CD4-positive, alpha-beta T cell (primary cell): ENCODE measurements at places on chromosomes 1 and 21. TPM values are rescaled to one million over a fixed set of nuclear protein-coding genes. Genes with fewer than 3 reads are reported as not detected.

- DNase-seq: no peak
Observed at GRCh38 chr1:14994841-14995437, 158.6 kb upstream of the TMEM51 start.

Gene PRELP
- not detected for total RNA-seq

DNA sequence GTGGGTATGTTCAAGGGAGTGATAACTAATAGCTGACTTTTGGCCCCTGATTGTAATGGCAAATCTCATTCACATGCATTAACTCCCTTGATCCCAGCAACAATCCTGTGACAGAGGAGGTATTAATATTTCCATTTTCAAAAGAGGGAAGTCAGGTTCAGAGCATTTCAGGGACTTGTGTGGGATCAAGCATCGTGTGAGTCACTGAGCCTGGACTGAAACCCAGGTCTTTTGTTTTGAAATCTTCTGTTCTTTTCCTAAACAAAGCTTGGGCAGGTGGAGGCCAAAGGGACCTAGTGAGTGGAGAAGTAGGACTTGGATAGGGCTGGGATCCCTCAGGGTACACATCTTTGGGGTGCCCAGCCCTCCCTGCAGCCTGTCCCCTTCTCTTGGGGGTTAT lies 37.9 kb downstream of the ETNK2 start:
- no peak for DNase-seq

- DNase-seq: no peak
Observed at GRCh38 chr1:241645199-241645598, 5.0 kb upstream of the CHML start.

DNA sequence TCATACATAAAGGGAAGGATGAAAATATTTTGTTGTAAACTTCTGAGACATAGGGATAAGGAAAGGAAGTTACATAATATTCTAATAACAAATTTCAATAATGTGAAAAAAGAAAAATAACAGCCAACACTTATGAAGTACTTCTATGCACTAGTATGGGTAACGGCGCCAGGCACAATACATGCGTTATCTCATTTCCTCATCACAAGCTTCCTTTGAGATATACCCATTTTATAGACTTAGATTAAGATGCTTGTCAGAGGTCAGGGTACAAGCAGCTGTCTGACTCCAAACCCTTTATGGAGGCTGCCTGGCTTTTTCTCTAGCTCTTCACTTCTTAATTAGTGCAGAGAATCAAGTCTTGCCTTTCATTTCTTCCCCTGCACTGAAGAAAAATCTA lies 41.3 kb downstream of the TCP10L start:
- DNase-seq: no peak

DNA sequence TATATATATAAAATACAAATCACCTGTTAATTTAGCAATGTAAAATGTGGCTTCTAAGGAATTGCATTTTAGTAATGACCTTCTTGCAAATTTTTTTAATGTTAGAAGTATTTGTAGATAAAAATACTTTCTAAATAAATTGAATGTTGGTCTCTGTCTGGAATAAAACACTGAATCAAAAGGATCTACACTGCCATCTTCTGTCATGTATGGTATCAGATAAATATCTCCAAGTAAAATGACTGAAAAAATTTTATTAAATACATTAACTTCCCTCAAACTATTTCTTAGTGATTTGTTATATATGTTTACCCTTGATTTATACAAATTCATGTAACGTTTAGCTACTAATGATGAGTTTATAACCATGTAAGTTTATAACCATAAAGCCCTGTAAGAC lies 2029.3 kb downstream of the MRPL39 start:
- no peak for DNase-seq

GRCh38 chr21:24275616-24276015 lies 1331.7 kb downstream of the MRPL39 start:
- DNase-seq: no peak

GRCh38 chr1:16433030-16433429 lies 4.2 kb downstream of the SPATA21 start:
- no peak for DNase-seq

DNA sequence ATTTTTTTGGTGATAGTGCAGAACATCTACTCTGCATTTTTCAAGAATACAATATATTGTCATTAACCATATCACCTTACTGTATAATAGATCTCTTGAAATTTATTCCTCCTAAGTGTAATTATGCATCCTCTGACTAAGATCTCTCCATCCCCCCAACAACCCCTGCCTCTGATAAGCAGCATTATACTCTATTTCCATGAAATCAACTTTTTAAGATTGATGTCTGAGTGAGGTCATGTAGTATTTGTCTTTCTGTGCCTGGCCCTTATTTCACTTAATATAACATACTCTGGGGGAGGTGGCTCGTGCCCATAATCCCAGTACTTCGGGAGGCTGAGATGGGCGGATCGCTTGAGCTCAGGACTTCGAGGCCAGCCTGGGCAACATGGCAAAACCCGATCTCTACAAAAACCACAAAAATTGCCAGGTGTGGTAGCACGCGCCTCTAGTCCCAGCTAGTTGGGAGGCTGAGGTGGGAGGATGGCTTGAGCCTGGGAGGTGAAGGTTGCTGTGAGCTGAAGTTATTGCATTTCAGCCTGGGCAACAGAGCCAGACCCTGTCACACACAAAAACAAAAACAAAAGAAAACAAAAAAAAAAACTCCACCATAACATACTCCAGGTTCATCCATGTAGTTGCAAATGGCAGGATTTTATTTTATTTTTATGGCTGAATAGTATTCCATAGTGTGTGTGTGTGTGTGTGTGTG lies 5.7 kb downstream of the ACOT11 start:
- DNase-seq: no peak

DNA sequence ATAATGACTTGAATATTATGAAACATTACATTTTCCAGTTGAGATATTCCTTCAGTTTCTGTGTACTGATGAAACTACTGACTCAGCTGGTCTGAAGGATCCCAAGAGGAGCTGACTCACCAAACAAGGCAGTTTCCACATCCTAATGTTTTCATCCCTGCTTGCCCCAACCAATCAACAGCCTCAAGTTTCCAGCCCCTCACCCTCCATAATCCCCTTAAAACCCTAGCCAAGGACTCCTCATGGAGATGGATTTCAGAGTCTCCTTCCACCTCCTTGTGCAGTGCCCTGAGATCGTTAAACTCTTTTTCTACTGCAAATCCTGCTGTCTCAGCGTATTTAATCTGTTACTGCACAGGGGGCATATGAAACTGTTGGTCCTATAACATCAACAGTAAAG lies 83.1 kb upstream of the HAO2 start:
- DNase-seq: no peak

DNA sequence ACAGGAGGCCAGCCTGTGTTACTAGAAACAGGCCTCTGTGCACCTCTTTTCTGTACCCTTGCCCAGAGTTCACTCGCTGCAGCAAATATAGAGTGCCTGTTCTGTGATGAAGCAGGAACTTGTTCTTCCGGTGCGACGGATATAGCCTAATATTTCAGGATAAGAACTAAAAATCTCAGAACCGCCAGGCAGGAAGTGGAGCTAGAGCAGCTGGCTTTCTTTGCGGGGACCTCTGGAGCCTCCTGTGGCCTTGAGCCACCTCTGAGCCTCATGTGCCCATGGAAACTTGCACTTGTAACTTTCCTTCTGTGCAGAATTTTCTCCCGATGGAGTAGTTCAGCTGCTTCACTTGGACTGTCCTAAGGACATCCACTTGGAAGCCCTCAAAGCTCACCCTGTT lies 44.5 kb upstream of the VAMP3 start:
- DNase-seq: no peak

Gene TPR
- total RNA-seq: 82.3 TPM

DNA sequence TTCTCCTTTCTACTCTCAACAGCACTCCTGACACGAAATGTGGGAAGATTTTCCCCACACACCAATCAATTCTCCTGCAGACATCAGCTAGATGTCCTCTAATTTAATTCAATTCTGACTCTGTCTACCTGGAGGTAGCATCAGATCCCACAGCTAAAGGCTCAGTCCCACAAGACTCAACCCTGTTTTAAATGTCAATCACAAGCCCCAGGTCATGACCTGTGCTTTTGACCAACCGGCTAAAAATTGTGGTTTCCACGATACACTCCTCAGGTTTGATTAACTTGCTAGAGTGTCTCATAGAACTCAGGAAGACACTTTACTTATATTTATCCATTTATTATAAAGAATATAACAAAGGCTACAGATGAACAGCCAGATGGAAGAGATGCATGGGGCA lies 27.4 kb downstream of the IL23R start:
- no peak for DNase-seq

DNA sequence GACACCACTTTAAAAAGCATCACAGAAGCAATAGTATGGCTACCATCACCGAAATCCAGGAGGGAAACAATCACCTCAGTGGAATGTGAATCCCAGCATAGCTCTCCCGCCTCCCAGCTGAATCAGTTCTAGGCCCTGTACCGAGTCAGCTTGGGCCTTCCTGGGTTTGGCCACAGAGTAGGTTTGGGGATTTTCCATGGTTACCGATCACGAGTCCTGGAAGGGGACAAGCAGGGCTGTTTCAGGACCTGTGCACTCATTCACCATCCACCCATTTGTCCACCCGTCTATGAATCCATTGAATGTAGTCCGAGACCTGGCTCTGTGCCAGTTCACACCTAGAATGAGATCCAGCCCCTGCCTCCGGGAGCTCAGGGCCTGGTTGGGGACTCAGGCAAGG lies 94.2 kb downstream of the ARHGEF10L start:
- no peak for DNase-seq

DNA sequence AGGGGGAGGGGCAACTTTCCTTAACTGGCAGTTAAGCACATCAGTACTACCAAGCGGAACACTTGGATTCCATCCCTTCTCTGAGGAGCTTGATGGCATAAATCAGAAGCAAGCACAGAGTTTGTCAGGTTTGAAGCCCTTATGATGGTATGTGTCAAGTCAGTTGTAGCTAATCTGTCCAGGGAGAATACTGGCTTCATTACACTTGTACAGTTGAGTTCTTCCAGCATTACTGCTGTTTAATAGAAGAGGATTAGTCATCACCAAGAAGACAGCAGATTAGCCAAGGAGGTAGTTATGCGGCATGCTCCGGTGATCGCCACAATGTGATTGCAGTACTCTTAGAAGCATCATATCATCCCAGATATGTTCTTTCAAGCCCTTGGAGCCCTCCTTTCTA lies 2.1 kb upstream of the TDRD5 start:
- no peak for DNase-seq

Gene VWA5B1
- 0.08 TPM for total RNA-seq

Gene CFAP141
- not detected for total RNA-seq

- peak; percentile 37 for DNase-seq
Observed at GRCh38 chr1:235270625-235271024, 57.4 kb downstream of the ARID4B start.

GRCh38 chr1:26035959-26036755 lies 9.8 kb downstream of the SLC30A2 start:
- peak; percentile 67 for DNase-seq

DNA sequence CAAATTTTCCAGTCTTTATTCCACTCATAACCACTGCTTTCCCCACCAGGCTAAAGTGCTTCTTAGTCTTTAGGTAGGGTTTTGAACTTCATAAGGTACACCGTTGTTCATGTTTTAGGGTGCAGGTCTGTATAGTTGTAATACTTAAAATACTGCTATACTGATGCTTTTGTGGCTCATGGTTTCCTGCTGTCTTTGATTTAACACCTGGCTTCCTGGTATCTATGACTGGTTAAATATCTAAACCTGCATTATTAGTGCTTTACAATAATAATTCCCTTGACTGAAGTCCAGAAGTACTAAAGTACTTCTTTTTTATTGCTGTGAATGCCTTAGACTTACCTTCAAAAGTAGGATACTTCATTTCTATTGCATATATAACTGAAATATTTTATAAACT lies 384.7 kb downstream of the SRGAP2C start:
- no peak for DNase-seq

Gene MEX3A
- total RNA-seq: 0.36 TPM

Gene GPR37L1
- total RNA-seq: not detected

GRCh38 chr1:16042096-16042495 lies 1.5 kb upstream of the CLCNKB start:
- no peak for DNase-seq

DNA sequence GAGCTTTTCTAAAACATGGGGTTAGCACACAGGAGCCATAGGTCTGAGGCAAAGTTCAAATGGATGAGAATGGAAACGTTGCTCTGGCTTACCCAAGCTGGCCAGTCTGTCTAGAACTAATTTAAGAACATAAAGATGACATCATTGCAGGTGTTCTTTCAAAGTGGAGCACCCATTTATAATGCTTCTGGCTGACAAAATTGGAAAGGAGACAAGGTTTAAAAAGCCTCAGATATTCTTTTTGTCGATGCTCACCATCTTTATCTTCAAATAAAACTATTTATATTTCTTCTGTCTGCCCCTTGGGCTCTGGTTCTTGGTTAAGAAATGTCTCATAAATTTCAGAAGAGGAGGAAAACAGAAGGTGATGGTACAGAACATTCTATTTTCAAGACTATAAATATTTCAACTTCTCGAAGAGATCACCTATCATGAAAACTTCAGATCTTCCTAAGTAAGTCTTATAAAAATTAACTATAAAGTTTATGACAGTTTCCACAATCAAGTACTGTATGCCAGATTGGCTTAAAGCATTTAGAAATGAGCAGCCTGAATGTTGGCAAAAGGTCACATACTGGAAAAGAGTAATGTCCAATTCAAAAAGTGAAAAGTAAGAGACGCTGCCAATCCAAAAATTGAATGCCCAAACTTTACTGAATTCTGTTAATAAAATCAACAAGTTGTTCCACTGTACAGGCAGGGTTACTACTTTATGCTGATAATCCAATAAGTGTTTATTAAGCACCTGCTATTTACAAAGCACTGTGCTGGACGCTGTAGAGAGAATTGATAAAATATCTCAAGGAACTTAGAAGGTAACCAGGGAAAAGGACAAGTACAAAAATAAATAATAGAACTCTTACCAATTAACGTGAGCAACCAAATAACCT lies 92.0 kb downstream of the ETS2 start:
- DNase-seq: no peak

DNA sequence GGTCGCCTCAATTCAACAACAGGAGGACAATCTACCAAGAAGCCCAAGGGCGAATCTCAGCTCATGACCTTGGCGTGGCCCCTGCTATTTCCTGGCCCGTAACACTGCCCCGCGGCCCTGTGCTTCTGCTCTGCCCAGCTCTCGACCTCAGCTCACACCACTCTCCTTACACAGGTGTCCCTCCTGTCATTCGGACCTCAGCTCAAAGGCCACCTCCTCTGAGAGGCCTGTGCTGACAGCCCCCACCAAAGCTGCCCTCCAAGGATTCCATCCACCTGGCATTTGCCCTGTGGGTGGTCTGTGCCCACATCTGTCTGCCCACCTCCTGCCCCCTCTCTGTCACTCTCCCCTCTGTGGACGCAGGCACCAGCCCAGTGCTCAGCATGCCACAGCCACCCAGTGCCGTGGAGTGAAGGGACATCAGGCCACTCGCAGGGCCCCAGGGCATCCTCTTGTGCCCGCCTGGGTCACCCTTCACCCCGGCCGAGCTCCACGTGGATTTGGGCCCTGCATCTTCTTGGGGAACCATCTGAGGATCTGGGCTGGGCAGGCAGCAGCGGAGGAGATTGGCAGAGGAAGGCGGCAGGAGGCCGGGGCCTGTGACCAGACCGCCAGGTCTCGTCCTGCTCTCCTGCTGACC lies 70.3 kb downstream of the DHRS3 start:
- no peak for DNase-seq

GRCh38 chr1:239262538-239262937 lies 123.8 kb upstream of the CHRM3 start:
- DNase-seq: no peak
